ENCODE measurements at places on chromosomes 3 and 15.
A peak's percentile ranks its signal among the peaks of the same experiment; 100 is the strongest.

DNA sequence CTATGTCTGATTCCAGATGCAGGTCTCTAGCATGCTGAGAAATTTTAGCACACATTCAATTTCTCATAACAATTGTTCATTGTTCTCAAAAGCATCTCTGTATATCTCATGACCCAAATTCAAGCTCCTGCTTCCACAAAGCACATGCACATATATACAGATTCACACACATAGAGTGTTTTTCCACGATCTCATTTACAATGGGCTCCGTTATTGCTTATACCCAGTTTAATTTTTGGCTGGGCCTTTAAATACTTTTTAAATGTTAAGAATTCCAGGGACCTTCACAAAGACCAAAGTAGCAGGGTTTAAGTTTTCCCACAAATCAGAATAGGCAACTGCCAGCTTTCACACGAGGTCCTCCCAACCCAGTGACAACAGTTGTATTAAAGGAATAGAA lies 333.5 kb upstream of the SEMA6D start:
- no peak for DNase-seq

DNA sequence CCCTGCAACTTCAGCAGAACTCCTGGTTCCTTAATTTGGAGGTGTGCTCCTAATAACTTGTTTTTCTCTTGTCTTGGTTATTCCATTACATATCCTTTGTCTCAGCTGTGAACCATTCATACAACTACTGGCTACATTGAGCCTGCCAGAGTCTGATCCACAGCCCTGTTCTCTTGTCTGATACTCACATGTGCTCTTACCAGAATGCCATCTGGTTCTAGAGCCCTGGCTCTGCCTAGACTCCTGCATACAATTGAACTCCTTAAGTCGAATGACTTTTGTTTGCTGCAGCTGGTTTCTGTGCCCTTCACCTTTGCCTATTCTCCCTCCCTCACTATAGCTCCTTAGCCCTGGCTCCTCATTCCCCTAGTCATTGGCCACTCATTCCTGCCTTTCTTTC lies 85.5 kb downstream of the LRRC28 start:
- no peak for DNase-seq

DNA sequence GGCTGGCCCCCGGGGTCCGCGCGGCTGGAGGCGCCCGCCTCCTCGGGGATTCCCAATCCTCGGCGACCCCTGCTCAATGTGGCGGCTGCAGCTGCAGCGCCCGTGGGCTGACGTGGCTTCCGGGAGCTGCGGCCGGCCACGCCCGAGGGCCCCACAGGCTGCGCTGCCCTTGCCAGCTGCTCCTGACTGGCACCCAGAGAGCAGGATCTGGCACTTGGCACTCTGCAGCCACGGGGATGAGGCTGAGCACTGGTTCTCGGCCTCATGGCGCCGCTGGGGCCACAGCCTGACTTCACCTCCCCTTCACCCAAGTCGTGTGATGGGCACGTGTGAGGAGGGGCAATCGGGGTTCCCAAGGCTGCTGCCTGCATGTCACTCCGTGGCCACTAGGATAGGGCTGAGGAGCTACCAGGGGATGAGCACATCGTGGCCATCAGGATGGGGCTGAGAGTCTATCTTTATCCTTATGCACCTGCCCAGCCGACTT lies 267.8 kb upstream of the FRG2C start:
- no peak for DNase-seq

DNA sequence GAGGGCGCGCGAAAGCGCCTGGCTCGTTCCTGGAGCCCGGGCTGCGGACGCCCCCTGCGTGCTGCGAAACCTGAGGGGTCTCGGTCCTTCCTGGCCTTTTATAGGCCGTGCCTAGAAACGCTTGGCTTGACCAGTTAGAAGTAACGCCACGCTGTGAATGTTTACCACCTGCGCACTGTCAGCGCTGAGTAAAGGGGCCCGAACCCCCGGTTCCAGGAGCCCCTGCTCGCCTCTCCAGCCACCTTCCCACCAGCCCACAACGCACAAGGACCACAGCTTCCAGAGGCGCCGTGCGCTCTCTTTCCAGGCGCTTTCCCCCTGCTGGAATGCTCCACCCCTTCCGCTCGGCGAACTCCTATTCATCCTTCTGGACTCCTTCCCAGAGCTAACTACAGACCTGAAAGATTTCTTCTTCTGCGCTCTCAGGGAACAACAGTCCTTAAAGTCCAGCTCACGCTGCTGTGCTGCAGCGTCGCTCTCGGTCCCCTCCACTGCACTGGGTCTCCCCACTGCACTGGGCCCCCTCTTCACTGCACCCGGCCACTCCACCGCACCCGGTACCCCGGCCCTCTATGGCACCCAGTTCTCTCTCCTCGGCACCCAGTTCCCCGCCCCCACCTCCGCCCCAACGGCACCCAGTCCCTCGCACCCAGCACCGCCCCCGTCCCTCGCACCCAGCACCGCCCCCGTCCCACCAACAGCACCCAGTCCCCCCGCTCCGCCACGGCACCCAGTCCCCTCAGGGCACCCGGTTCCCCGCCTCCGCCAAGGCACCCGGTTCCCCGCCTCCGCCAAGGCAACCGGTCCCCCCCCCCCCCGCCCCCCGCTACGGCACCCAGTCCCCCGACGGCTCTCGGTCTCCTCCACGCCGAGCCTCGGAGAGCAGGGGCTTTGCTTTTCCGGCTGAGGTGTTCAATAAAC lies 69.8 kb downstream of the SQOR start:
- DNase-seq = peak; percentile 34

DNA sequence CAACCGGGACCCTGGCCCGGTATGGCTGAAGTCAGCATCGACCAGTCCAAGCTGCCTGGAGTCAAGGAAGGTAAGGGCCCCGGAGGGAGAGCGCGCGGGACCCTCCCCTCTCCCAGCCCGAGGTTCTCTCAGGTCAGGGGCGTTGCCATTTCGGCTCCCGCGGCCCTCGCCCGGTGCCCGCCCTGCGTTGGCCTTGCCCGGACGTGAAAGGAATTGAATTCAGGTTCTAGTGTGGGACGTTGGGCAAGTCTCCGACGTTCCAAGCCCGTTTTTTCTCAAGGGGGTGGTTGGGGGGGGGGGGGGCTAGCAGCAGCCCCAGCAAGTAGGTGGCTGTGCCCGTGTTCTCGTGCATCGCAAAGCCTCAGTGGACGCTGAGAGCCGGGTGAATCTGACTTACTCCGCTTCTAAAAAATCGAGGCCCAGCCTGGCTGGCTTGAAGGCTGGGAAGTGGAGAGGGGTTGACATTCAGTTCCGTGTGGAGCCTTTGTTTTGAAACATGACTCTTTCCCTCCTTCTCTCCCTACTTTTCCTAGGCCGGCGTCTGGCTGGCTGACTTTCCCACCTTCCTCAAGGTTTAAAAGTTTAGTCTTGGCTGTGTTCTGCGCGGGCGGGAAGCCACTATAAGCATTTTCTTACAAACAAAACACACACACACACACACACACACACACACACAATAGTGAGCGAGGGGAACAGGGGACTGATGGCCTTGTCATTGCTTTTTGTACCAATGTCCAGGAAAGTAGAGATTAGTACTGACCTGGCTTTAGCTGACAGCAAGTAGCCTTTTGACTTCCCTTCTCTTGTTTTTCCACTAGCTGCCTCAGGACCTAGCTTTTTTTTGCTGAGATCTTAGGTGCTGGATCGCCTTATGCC lies at the start of gene UTS2B:
Gene UTS2B (minus strand): TSS at position 873 of the 876 bp plus-strand sequence. CDS start 48,337 bp downstream, outside the sequence.
- DNase-seq = peak; percentile 39

GRCh38 chr15:89754361-89755154 lies 3.5 kb upstream of the MESP1 start:
- no peak for DNase-seq

- DNase-seq = peak; percentile 38
These were observed 224.1 kb upstream of the TPRG1 start for GRCh38 chr3:188947401-188948280.

GRCh38 chr15:100385300-100386050 lies 43.7 kb upstream of the ADAMTS17 start:
- no peak for DNase-seq

- no peak for DNase-seq
These were observed 375.6 kb upstream of the CCDC54 start for GRCh38 chr3:107001635-107002034.

GRCh38 chr3:186284661-186285060 lies 77.4 kb downstream of the DGKG start:
- DNase-seq = no peak

- DNase-seq = peak; percentile 38
These were observed 11.4 kb downstream of the NEK10 start for GRCh38 chr3:27357665-27358258.

- DNase-seq = no peak
These were observed 9.0 kb downstream of the PIK3R4 start for GRCh38 chr3:130737622-130738021.

DNA sequence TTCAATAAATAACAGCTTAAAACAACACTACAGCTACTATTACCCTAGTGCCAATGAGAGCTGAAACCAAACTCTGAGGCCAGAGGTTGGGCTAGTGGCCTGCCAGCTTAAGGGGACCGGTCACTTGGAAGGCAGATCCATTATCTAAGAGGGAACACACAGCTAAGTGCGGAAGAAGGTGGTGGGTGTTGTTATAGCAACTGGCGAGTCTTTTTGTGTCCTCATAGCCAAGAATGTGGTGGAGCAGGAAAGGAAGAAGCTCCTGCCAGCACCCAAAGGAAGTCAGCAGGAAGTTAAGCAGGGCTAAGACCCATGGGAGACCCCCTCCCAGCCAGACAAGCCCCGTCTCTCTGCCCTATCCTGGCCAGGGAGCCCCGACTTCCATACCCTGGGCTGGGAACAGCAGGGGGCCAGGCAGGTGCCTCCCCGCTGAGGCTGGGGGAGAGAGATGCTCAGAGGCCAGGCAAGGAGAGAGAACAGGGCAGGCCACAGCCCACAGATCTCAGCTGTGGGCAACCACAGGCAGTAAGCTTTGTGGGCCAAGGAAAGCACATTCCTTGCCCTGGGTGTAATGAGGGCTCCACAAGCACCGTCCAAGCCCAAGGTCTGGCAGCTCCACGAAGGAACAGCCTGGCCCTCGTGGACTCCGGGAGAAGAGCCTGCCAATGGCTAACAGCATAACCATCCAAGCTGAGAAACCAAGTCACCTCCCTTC lies 34.0 kb upstream of the HRH1 start:
- DNase-seq = no peak

DNA sequence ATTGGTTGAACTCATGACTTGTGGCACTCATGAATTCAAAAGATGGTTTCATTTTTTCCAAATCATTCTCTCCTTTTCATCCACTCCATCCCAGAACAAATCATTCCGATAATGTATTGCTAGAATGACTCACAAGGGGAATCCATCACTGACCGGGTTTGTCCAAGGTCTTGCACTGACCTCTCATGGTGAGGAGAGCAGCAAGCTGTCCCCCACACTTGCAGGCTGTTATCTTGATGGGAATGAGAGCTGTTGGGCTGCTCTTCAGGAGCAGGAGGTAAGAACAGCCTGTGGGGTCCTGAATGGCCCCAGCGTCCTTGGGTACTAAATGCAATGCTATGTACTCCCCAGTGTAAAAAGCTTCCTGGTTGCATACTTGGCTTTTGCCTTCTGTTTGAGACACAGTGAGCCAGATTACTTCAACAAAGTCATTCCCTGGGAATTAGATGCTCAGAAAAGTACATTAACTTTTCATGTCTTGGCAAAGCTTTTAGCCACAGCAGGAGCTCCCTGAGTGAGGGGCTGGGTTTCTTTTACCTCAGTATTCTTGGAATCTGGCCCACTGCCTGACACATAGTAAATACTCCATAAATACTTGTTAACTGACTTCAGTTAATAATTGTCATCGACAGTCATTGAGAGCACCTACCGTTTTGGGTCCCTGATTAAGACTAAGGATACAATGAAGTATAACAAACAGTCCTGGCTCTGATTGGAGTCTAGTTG lies 24.1 kb downstream of the CCNL1 start:
- no peak for DNase-seq

DNA sequence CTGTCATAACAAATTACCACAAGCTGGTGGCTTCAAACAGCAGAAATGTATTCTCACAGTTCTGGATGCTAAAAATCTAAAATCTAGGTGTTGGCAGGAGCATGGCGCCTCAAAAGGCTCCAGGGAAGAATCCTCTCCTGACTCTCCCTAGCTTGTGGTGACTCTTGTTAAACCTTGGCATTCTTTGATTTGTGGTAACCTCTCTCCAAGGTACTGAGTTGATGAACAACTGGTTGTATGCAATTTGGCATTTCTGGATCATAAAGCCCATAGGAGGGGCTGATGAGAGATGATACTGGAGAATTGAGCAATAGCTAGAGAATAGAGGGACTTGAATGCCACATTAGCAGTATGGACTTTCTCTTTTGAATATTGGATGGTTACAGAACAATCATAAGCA lies 821.8 kb downstream of the TBL1XR1 start:
- no peak for DNase-seq

DNA sequence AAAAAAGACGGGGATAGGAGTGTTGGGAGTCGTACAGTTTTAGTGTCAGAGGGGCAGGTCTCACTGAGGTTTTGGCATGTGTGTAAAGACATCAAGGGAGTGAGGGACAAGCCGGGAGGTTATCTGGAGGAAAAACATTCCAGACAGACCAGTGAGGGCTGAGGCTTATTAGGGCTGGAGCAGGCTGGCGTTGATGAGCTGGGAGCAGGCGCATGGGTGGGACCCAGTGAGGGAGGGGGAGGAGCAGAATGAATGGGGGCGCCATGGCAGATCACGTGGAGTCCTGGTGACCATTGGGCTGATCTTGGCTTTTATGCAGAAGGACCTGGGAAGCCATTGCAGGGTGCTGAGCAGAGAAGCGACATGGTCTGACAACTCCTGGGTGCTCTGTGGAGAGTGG lies 180.2 kb downstream of the SLCO3A1 start:
- DNase-seq = no peak

DNA sequence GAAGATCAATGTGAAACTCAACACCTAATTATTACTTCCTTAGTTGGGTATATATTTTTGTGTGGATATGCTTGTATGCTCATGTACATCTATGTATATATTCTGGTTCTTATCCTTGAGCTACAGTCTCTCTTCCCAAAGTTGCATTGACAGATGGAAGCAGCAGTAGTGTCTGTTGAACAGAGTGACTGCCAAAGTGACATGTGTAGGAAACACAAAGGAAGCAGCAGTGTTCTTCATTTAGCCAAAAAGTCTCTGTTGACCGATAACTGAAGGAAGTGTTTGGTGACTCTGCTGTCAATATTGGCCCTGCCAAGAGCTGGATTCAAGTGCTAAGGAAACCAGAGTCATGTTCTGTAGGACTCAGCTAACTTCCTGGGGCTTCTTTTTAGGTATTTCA lies 123.8 kb downstream of the C3orf70 start:
- no peak for DNase-seq

DNA sequence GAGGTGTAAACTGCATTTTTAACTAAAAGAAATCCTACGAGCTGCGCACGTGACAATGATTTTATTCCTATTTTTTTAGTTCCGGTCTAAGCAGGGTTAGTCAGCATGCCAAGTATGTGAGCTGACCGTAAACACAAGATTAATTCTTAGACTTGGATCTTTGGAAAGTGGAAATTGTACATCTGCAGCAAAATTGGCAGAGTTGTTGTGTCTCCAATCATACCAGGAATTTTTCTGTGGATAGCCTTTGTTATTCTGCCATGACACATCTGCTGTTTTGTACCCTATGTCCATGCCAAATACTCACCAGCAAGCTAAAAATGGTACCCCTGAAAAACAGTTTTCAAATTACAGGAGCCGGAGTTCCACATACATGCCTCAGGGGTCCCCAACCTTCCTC lies 562.5 kb downstream of the UNC13C start:
- DNase-seq = no peak

GRCh38 chr3:107632576-107632975 lies 109.8 kb downstream of the BBX start:
- DNase-seq = no peak
